Endothelial cell (in vitro differentiated cells): ENCODE measurements at places on chromosomes 7 and 10. TPM values are rescaled to one million over a fixed set of nuclear protein-coding genes. Genes with fewer than 3 reads are reported as not detected.

DNA sequence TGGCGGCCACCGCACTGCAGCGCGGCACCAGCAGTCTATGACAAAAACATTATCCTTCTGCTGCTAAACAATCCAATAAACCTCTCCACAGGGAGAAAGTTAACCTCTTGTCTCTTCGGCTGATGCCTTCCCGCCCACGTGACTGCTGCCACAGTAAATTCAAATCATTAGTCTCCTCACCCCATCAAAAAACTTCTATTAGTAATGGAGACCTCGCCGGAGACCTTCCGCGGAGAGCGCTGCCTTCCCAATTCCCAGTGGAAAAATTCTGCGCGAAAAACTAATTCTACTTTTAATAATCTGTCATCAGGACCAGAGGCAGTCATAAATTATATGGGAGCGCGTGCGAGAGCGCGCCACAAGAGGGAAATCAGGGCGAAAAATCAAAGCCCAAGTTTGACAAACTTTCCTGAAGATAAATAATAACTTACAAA, 90.0 kb upstream of the PAX2 start:
- H3K4me3 ChIP-seq, result peak overlapping the region; percentile 67
- peaks cover 25% of the 10 kb centered on the region for H3K4me1 ChIP-seq
- no peak overlapping the region for H3K27ac ChIP-seq
- peaks cover 35% of the 10 kb centered on the region for H3K27me3 ChIP-seq
- peaks cover 8% of the 10 kb centered on the region for H3K36me3 ChIP-seq
- no peak for DNase-seq

The CNTNAP2 gene
- total RNA-seq, result 5.4 TPM

The NPC1L1 gene
- total RNA-seq, result not detected

DNA sequence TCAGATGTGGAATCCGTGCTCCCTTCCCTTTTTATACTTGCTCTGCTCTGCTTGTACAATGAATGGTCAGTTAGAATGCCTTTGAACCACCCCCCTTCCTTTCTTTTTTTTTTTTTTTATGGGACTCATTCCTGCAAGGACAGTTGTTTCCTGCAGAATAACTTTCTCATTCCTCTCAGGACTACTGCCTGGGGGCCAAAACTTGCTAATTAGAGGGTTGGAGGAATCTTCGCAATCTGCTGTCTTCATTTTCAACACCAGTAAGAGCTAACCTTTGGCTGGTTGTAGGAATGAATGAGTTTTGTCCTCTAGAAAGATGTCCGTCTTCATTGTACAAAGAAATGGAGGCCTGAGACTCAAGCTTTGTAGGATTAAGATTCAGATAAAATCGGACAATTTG, 868.1 kb downstream of the LRMDA start:
- H3K4me1 ChIP-seq, result peaks cover 30% of the 10 kb centered on the region
- no peak overlapping the region for H3K4me3 ChIP-seq
- H3K36me3 ChIP-seq, result no peaks in the 10 kb centered on the region
- DNase-seq, result no peak

GRCh38 chr10:88379575-88379974, 203.5 kb downstream of the RNLS start:
- H3K27ac ChIP-seq, result no peak overlapping the region
- no peak overlapping the region for H3K4me3 ChIP-seq
- no peaks in the 10 kb centered on the region for H3K27me3 ChIP-seq
- no peak for DNase-seq

DNA sequence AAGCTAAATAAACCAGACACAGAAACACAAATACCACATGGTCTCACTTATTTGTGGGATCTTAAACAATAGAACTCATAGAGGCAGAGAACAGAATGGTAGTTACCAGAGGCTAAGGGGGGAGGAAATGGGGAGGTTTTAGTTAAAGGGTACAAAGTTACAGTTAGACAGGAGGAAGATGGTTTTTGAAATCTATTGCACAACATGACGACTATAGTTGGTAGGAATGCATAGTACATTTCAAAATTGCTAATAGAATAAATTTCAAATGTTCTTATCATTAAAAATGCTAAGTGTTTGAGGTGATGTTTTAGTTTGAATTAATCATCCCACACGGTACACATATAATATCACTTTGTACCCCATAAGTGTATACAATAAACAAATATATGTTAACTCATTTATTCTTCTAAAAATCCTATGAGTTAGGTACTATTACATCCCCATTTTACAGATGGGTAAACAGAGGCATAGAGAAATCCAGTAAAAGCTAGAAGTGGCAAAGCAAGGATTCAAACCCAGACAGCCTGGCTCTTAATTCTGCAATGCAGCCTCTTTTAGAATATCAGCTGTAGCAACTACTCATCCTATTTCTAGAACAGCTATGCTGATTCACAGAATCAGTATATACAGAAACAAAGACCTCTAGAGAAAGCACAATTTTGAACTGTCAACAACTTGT, 50.9 kb downstream of the HBP1 start:
- H3K27ac ChIP-seq, result no peak overlapping the region
- peaks cover 4% of the 10 kb centered on the region for H3K27me3 ChIP-seq
- no peak for DNase-seq
- H3K36me3 ChIP-seq, result no peaks in the 10 kb centered on the region

The TRIM50 gene
- total RNA-seq, result 0.54 TPM

GRCh38 chr10:24197263-24197662, 11.7 kb upstream of the KIAA1217 start:
- no peaks in the 10 kb centered on the region for H3K36me3 ChIP-seq
- H3K4me3 ChIP-seq, result no peak overlapping the region
- peaks cover 21% of the 10 kb centered on the region for H3K4me1 ChIP-seq
- H3K27ac ChIP-seq, result no peak overlapping the region
- H3K27me3 ChIP-seq, result no peaks in the 10 kb centered on the region

DNA sequence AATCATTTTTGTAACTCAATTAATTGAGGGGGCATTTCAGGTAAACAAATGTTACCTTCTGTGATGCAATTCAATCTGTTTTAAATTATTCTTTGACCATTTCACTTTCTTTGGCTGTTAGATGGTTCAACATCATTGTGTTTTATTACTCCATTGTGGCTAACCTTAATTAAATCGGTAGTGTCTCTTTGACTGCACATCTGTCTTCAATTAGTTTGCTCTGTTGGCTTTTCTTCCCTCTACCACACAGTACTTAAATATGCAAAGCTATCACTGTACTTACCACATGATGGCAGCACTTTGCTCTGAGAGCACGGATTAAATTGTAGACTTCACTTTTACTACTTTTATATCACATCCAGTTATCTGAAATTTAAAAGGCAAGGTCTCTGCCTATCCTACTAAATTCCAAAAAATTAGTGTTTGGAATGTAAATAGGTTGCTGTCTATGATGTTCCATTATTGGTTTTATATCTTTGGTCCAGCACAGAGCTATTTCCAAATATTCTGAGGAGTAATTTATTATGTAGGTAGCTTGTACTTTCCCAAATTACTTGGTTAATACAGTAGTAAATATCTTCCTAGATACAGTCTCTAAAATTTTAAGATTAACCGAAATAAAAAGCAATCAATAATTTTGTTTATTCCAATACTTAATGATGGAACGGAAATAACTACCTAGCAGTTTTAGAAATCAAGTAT, 352.0 kb downstream of the PCLO start:
- H3K27ac ChIP-seq, result no peak overlapping the region
- H3K4me3 ChIP-seq, result no peak overlapping the region
- no peaks in the 10 kb centered on the region for H3K27me3 ChIP-seq
- DNase-seq, result peak; percentile 18
- no peaks in the 10 kb centered on the region for H3K36me3 ChIP-seq
- no peaks in the 10 kb centered on the region for H3K4me1 ChIP-seq
